Lower leg skin (tissue), 4 donors: ENCODE measurements at places on chromosomes 3 and 15. TPM values are rescaled to one million over a fixed set of nuclear protein-coding genes. Genes with fewer than 3 reads are reported as not detected.

DNA sequence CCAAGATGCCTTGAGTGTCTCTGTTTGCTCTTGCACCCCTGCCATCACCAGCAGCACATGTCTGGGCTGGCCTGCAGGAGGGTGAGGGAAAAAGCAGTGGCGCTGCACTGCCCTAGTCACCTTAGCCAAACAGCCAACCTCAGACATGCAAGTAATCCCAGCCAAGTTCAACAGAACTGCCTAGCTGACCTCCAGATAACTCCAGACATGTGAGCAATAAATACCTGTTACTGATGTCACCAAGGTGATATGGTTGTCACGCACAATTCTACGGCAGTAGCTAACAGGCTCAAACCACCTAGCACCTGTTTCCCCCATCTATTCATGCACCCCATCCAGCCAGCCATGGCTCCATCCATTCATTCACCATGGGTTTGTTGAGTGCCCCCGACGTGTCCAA is 99.9 kb downstream of the SRGAP3 start:
- DNase-seq, result peak; percentile 56

DNA sequence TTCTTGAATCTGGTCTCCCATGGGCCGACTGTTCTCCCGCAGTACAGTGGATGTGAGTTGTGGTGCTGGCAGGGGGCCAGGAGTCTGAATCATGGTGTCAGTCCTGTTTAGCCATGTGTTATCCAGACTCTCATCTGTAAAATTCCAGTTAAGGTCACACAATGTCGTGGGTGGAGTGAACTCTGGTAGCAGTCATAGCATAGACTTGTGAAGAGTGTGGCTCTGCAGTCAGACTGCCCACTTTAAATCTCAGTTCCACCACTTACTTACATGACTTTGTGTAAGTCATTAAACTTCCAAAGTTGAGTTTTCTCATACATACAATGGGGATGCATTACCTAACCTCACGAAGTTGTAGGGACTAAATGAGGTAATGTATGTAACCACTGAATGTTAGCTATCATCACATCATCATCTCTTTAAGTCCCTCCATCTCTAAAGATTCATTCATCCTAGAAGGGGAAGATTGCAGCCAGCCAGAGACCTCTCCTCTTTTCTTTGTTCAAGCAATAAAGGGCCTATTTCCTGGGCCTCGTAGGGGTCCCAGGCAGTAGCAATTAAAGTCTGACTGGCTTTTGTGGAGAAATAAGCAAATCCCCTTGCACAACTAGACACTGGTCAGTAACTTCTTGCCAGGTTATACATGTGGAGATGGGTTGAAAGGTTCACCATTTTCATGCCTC is 93.9 kb downstream of the PCCB start:
- peak; percentile 75 for DNase-seq

RAB6B gene
- 1.1 TPM for total RNA-seq

- DNase-seq, result no peak
These were observed 2.8 kb downstream of the GLCE start for GRCh38 chr15:69163141-69163669.

- no peak for DNase-seq
These were observed 4.6 kb downstream of the TPRA1 start for GRCh38 chr3:127585813-127586413.

DNA sequence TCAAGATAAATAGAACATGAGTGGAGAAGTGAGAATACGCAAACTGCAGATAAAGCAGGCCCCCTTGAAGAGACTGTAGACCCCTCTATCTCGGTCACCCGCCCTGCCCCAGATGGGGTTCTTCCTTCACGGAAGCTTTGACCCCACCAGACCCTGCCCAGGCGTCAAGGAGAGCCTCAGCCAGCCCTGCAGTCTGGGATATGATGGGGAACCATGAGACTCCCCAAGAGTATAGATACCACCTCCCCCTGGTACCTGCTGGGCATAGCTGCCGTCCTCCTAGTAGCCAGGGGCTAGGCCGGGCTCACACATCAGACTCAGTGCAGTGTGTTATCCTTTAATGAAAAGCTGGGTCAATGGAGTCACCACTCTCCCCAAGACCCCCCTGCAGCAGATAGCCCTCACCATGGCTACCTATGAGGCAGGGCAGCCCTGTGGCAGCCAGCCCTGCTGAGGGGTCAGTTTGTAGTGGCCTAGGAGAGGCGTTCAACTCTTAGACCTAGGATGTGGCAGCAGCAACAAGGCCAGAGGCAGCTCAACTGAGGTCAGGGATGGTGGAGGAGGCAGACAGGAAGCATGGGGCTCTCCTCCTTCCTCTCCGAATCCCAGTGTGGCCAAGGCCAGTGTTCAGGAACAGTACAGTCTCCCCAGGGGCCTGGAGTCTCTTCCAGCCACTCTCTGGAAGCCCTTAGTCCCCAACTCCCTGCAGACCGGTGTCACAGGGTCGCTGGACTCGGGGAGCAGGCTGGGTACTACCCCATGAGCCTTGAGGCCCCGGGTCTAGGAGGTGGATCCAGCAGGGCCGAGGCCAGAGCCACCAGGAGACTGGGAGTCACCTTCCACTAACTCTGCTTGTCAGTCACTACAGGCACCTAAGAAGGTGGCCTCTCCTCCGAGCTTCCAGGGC is 26.1 kb downstream of the PLXNB1 start:
- DNase-seq, result peak; percentile 82

GRCh38 chr3:82133070-82133606 is 371.7 kb upstream of the GBE1 start:
- peak; percentile 48 for DNase-seq

DNA sequence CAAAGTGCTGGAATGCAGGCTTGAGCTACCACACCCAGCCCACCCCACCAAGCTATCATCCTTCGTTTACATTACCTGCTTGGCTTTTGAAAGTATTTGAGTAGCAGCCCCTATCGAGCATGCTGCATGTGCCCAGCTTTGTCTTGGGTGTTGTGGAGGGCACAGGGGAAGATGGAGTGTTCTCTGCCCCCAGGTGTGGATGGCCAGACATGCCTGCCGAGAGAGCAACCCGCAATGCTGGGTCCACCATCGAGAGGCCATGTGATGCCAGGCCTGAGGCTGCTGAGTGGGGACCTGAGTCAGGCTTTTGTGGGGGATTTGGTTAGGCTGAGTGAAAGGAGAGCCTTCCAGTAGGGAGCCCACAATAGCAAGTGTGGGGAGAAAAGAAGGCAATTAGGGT is 25.9 kb downstream of the FOXL2NB start:
- no peak for DNase-seq

- DNase-seq, result no peak
These were observed 126.3 kb upstream of the PLAAT1 start for GRCh38 chr3:193114431-193115340.

- DNase-seq, result no peak
These were observed 518.0 kb upstream of the NR2F2 start for GRCh38 chr15:95812491-95812890.

DNA sequence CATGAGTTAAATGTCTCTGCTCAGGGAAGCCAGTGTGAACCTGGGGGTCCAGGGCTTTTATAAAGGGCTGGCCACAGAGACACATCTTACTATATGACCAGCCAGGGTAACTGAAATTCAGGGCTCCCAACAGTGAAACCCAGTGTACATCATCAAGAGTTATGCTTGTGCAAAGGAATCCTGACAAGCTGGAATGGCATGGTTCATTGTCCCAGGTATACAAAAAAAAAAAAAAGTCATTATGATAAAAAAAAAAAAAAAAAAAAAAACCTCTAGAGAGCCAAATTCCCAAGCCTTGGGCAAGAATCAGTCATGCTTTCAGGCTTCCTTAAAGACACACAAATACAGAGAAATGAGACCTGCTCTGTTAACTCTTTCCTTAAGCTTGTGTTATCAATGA is 452.0 kb downstream of the GABRG3 start:
- DNase-seq, result no peak

GHSR gene
- total RNA-seq, result not detected

DNA sequence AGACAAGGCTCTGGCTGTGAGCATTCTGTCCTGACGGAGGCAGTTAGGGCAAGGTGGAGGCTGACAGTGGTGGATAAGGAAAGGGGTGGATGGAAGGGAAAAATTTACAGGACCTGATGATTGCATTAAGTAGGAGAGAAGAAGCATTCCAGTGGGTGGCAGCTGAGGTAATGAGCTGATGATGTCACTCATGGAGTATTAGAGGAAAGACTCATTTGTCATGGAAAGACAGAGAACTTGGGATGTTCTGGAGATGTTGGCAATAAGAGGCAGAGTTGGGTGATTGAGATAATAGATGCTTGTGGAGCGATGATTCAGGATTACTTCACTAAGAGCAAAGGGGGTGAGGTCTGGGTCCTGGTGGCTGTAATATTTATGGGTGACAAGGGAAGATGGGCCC is 63.6 kb upstream of the SCN5A start:
- no peak for DNase-seq

- DNase-seq, result no peak
These were observed 243.7 kb downstream of the UACA start for GRCh38 chr15:70519616-70520015.

IQCF5 gene
- not detected for total RNA-seq

DNA sequence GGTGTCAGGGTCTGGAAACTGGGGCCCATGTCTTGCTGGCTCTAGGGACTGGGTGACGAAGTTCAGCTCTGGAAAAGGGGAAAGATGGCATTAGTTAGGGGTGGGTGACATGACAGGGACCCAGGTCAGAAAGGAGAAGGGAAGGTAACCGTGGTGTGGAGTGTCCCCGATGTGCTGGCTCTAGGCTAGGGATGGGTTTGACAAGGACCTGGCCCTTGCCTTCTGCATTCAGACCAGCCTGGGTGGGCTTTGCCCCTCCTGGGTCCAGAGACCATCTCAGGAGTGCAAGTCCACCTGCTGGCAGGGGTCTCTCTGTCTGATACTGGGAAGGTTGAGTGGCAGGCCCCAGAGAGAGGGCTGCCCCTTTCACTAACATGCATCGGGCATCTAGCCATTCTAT is 28.7 kb upstream of the ATP2B2 start:
- DNase-seq, result no peak

FGF7 gene
- 35.6 TPM for total RNA-seq

DNA sequence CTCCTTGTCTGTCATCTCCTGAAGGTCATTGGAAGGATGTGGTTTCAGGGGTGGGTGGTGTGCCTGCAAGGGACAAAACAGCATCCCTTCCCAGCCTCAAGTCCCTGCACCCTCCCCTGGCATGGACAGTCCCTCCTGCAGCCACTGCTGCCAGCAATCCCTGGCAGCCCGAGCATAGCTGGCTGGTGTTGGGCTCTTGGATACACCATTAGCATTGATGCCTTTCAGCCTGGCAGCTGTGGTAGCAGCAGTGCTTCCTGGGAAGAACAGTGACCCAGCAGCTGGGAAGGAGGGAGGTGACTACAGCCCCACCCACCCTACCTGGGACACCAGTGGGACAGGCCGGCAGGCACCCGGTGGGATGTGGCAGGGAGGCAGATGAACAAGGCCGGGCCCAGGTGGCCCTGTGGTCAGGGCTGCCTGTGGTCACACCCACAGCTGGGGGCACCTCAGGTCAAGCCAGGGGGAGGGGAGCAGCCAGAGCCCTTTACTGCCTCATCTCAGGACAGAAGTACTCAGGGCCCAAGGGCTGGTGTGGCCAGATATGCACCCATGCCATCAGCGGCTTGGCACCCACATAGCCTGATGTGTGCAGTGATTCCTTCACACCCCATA is 32.9 kb upstream of the TMEM115 start:
- no peak for DNase-seq

DUOXA1 gene
- 58.1 TPM for total RNA-seq

- peak; percentile 46 for DNase-seq
These were observed 602 bp downstream of the TRIM71 start for GRCh38 chr3:32818229-32818969.

MKRN3 gene
- total RNA-seq, result 0.15 TPM

GRCh38 chr15:85550283-85550682 is 169.9 kb downstream of the AKAP13 start:
- DNase-seq, result no peak

GRCh38 chr3:30512576-30512975 is 93.8 kb upstream of the TGFBR2 start:
- DNase-seq, result no peak

DNA sequence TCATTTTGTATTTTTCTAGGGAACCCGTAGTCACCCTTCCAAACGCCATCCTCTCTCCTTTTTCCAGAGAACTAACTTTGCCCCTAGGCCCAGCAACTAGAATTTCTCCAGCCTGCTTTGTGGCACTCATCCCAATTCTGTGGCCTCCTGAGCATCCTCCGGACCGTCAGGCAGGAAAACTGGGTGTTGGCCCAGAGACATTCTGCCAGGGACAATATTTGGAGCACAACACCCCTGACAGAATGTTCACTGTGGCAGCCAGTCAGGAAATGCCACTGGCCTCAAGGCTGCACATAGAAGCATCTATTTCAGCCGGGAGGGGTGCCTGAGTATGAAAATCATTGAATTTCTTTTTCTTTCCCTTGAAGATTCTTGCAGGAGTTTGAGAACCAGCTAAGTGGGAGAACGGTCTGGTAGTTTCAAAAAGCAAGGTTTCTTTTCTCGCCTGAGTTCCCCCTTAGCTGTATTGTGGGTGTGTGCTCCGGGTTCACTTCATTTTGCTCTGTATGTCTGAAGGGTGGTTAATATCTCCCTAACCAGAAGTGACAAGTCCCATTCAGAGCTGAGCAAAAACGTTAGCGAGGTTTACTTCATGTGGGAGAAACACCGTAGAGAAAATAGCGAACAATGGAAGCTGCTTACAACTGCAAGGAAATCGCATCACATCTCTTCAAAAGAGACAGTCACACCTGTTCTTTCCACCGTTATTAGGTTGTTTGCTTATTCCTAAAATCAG is 108.1 kb upstream of the TPM1 start:
- DNase-seq, result peak; percentile 82

GOLGA8S gene
- not detected for total RNA-seq

DNA sequence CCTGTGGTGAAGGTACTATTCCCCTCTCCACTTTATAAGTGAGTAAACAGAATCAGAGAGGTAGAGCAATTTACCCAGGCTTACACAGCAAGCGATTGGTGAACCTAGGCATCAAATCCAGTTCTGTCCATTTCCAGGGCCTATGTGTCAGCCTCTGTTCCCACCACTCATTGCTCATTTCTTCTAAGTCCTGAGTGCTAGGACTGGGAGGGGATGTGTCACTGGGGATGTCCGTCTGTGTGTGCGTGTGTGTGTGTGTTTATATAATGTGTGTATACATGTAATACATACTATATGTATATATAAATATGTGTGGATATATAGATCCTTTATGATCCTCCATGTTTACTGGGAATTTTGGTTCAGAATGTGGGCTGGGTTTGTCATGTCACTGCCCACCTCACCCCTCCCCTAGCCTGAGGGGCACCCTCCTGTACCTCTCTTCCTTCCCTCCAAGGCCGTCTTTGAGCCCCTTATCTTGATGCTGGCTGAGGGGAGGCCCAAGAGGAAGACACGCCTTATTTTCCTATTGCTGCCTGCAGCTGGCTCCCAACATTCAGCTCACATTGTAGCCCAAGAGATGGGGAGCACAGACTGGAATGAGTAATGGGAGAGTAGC is 2.1 kb downstream of the TMEM43 start:
- DNase-seq, result peak; percentile 68
